CD4-positive, alpha-beta T cell treated with Interferon gamma for 1 hour (primary cell): ENCODE measurements at places on chromosomes 5 and 9.

- no peak for DNase-seq
Measured at GRCh38 chr9:101022704-101023103, 5.8 kb upstream of the PLPPR1 start.

DNA sequence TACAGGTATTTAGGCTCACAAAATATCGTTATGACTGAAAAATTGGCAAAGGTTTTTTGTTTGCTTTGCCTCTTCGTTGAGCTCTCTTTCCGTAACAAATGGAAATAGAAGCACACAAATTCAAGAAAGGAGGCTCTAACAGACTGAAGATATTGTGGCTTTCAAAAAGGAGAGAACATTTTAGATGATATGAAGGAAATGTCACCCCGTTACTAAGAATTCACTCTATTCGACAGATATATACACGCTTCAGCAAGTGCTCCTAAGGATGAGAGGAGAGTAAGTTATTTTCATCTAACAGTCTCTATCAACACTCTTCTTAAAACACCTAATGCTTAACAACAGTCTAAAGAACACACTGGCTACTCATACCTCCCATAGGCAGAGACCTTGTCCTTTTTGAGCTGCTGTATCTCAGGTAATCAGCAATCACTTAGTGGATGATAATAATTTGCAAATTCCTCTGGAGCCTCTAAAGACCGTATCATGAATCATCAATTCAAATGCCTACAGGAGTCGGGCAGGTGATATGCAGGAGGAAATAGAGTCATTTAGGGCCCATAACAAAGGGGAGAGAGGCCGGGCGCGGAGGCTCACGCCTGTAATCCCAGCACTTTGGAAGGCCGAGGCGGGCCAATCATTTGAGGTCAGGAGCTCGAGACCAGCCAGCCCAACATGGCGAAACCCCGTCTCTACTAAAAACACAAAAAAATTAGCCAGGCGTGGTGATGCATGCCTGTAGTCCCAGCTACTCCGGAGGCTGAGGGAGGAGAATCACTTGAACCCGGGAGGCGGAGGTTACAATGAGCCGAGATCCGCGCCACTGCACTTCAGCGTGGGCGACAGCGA, 1.4 kb upstream of the HSDL2 start:
- DNase-seq: no peak

- peak; percentile 31 for DNase-seq
Measured at GRCh38 chr5:173573126-173573960, 43.1 kb downstream of the BOD1 start.

GRCh38 chr9:121498487-121499176, 1.0 kb downstream of the GGTA1 start:
- DNase-seq: no peak

GRCh38 chr9:12922224-12922866, 147.5 kb downstream of the LURAP1L start:
- no peak for DNase-seq

- DNase-seq: peak; percentile 83
Measured at GRCh38 chr9:35604578-35605350, at the start of gene TESK1. TSS of gene TESK1 (plus strand) at chr9:35605262. CDS start at chr9:35605620, 358 bp downstream.

DNA sequence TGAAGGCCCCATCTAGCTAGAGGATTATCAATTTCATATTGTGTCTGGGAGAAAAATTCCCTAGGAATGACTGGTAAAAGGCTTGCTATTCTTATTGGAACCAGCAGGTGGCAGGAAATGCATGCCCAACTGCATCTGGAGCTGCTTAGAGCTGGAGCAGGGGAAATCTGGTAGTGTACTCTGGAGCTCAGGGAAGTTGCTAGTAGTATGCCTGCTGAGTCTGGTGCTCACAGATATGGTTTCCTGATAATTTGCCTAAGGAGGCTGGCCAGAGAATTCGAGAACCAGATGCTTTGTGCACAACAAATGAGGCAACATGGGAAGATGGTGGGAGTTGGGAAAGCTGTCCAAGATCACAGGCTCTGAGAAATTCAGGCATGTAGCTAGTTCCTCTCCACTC, 53.7 kb downstream of the G3BP1 start:
- DNase-seq: peak; percentile 5

GRCh38 chr9:135408476-135409254, 70.9 kb upstream of the PPP1R26 start:
- no peak for DNase-seq

GRCh38 chr5:14847471-14847870, 24.1 kb downstream of the ANKH start:
- DNase-seq: no peak

DNA sequence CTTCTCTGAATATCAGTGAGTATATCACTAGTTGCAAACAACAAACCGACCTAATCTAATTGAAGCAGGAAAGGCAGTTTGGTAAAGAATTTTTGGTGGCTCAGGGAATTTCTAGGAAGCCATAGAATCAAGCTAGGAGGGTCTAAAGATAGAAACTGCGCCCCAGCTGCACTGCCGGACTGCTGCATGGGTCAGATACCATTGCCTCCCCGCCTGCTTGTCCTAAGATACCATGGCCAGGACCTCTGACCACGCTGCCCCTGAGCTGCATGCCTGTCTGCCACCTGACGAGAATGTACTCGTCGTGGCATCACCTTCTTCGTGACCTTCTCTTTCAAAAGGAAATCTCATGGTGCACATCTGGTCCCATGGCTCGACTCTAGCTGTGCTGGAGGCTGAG, 439.0 kb downstream of the ZSWIM6 start:
- no peak for DNase-seq

DNA sequence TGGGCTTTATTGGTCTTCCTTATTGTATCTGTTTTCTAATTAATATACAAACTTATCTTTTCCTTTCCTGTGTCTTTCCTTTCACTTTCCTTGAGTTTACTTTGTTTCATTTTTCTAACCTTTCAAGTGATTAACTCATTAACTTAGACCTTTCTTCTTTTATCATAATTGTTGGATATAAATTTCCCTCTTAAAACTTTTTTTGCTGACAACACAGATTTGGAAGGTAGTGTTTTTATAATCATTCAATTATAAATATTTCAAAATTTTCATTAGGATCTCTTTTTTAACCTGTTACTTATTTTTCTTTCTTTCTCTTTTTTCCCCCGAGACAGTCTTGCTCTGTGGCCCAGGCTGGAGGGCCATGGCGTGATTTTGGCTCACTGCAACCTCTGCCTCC, 6.9 kb upstream of the ZBTB43 start:
- DNase-seq: no peak

- DNase-seq: no peak
Measured at GRCh38 chr9:79735023-79735779, 163.4 kb downstream of the TLE4 start.

- DNase-seq: no peak
Measured at GRCh38 chr5:2563046-2563445, 188.4 kb downstream of the IRX2 start.

GRCh38 chr9:76912636-76913275, 6.8 kb upstream of the PRUNE2 start:
- no peak for DNase-seq

DNA sequence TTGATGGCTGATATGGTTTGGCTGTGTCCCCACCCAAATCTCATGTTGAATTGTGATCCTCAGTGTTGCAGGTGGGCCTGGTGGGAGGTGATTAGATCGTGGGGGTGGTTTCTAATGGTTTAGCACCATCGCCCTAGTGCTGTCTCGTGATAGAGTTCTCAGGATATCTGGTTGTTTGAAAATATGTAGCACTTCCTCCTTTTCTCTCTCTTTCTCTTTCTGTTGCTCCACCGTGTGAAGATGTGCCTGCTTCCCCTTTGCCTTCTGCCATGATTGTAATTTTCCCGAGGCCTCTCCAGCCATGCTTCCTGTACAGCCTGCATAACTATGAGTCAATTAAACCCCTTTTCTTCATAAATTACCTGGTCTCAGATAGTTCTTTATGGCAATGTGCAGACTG, 111.6 kb downstream of the SREK1 start:
- DNase-seq: no peak

GRCh38 chr5:124935065-124935464, 188.6 kb upstream of the ZNF608 start:
- peak; percentile 54 for DNase-seq

- no peak for DNase-seq
Measured at GRCh38 chr5:126339215-126339805, 83.9 kb upstream of the GRAMD2B start.

GRCh38 chr9:127450830-127451607, at the start of the genes LRSAM1 and RPL12:
TSS of gene LRSAM1 (plus strand) at chr9:127451510. CDS start at chr9:127454528, 3,018 bp downstream.
TSS of gene RPL12 (minus strand) at chr9:127451406. CDS start at chr9:127451317, 89 bp downstream.
- peak; percentile 94 for DNase-seq

DNA sequence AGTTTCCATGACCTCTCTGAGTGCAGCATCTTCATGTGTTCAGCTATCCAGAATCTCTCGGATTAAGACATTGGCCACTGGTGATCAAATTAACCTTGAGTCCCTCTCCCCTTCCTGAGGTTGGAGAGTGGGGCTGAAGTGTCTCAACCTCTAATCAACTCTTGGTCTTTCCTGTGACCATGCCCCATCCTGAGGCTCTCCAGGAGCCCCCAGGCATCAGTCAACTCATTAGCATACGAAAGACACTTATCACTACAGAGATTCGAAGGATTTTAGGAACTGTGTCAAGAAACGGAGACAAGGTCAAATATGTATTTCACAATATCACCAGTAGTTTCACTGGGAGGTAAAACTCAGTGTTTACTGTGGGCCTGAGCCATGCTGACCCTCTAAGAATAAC, 130.2 kb upstream of the CCDC152 start:
- no peak for DNase-seq
